Brain (organoid and tissue), 16 donors: ENCODE measurements at places on chromosomes 2 and 18. TPM values are rescaled to one million over a fixed set of nuclear protein-coding genes. Genes with fewer than 3 reads are reported as not detected.

FAM237A gene
- not detected for polyA plus RNA-seq

TDRD15 gene
- not detected for polyA plus RNA-seq

INO80D gene
- polyA plus RNA-seq: 0.71 TPM

POLE4 gene
- polyA plus RNA-seq: 46.9 TPM

CD8B gene
- polyA plus RNA-seq: 2.2 TPM
